Heart right ventricle (tissue), 16 donors: ENCODE measurements at places on chromosomes 11 and 22.

DNA sequence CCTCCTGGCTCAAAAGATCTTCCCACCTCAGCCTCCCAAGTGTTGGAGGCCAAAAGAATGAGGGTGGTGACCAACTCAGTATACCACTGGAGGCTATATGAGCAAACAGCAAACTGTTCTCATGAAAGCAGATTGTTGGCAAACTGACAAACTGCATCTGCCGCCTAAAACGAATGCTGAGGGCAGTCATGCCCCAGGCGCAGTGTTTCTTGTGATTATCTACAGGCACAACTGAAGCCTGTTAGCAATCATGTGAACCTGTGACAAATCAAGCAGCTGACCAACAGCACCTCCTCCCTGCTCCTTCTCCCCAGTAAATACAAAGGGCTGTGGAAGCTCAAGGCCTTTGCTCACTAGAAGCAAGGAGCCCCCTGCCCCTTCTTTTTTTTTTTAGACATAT, 47.8 kb downstream of the BTBD10 start:
- no peak overlapping the region for H3K27ac ChIP-seq
- no peak overlapping the region for H3K4me3 ChIP-seq
- no peaks in the 10 kb centered on the region for H3K27me3 ChIP-seq
- H3K36me3 ChIP-seq: peaks cover 69% of the 10 kb centered on the region
- H3K4me1 ChIP-seq: no peaks in the 10 kb centered on the region

GRCh38 chr11:17596310-17596669, 49.2 kb downstream of the OTOG start:
- no peak overlapping the region for H3K4me3 ChIP-seq
- H3K27me3 ChIP-seq: peaks cover 7% of the 10 kb centered on the region
- no peaks in the 10 kb centered on the region for H3K36me3 ChIP-seq

GRCh38 chr11:78224906-78225420, 36.2 kb downstream of the USP35 start:
- H3K4me3 ChIP-seq: no peak overlapping the region
- H3K27me3 ChIP-seq: no peaks in the 10 kb centered on the region
- H3K36me3 ChIP-seq: no peaks in the 10 kb centered on the region
- no peak for DNase-seq
- H3K27ac ChIP-seq: no peak overlapping the region

- H3K27ac ChIP-seq: no peak overlapping the region
Measured at GRCh38 chr11:94809251-94809650, 41.1 kb downstream of the AMOTL1 start.

DNA sequence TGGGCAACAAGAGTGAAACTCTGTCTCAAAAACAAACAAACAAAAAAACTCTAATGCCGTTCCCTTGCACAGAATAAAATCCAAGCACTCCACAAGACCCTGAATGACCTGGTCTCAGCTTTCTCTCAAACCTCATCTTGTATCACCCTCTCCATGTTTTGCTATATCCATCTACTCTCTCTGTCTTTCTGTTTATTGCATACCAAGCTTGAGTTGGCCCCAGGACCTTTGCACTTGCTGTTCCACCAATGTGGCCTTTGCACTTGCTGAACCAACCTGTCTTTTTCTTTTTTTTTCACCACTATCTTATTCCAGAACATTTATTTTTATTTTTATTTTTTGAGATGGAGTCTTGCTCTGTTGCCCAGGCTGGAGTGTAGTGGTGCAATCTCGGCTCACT, 2.0 kb upstream of the L3MBTL2 start:
- no peak overlapping the region for H3K27ac ChIP-seq
- peaks cover 15% of the 10 kb centered on the region for H3K4me1 ChIP-seq
- H3K27me3 ChIP-seq: no peaks in the 10 kb centered on the region
- no peak for DNase-seq
- no peak overlapping the region for H3K4me3 ChIP-seq

DNA sequence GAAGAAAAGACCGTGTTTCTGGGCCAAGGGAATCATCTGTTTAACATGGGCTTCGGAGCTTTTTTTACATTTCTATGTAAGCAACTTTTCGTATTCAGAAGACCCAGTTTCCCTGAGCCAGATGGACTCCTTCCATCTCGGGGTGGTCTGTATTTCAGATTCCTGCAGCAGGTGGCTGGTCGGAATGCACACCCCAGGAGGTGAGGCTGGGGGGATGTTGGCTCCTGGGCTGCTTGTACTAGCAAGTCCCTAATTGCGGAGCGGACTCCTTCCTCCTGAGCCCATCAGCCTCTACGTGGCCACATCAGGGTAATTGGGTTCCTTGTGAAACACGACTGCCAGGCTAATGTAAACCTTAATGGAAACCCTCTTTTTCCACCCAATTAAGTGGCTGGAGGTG, 58.7 kb downstream of the PARVB start:
- H3K27ac ChIP-seq: no peak overlapping the region
- H3K27me3 ChIP-seq: no peaks in the 10 kb centered on the region
- H3K4me1 ChIP-seq: peaks cover 9% of the 10 kb centered on the region
- no peak for DNase-seq

DNA sequence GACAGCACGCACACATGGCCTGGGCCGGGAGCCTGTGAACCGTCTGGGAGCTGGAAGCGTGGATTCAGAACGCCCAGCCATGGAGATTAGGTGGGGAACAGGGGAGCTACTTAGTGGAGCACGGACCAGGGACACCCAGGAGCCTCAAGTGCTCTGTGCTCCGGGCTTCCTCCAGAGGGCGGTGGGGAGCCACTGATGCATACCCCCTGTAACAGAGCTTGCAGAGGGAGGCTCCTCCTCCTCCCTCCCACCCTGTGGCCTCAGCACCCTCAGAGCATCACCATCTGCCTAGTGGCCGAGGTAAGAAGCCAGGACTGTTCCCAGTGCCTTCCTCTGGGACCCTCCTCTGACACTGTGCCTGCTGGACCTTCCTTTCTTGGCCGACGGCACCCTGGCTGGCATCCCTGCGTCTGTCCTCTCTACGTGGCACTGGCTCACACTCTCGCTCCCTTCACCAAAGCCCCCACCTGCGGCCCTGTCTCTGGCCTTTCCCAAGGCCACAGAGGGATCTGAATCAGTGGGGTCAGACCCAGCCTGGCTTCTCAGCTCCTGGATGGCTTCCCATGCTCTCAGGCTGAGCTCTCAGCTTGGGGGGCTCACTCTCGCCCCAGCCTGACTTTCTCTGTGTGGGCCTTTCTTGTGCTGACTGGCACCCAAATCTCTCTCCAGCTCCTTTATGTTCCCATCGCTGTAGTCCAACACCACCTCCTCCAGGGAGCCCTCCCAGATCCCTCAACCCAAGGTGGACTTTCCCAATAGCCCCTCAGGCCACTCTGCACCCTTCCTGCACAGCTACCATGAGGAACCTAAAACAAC, 780.9 kb downstream of the BRD1 start:
- H3K4me3 ChIP-seq: no peak overlapping the region
- peaks cover 8% of the 10 kb centered on the region for H3K27me3 ChIP-seq
- no peaks in the 10 kb centered on the region for H3K36me3 ChIP-seq
- H3K27ac ChIP-seq: no peak overlapping the region
- no peaks in the 10 kb centered on the region for H3K4me1 ChIP-seq

DNA sequence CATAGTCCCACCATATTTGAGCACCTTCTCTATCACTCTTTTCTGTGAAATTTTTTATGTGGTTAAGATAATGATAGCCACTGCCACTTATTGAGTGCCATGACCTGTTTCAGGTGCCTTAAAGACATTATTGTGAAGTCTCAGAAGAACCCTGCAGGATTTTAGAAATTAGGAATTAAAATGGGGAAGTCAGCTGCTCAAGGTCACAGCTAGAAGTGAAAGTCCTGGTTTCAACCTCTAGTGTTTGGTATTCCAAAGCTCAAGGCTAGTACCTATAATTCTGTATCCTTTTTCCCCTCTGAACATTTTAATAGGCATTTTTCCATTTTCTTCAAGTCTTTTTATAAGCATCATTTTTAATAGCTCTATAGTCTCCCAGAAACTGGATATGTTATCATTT, 9.0 kb upstream of the RRM1 start:
- H3K4me3 ChIP-seq: no peak overlapping the region
- no peaks in the 10 kb centered on the region for H3K4me1 ChIP-seq
- DNase-seq: no peak
- no peaks in the 10 kb centered on the region for H3K27me3 ChIP-seq
- H3K27ac ChIP-seq: no peak overlapping the region
- peaks cover 75% of the 10 kb centered on the region for H3K36me3 ChIP-seq

DNA sequence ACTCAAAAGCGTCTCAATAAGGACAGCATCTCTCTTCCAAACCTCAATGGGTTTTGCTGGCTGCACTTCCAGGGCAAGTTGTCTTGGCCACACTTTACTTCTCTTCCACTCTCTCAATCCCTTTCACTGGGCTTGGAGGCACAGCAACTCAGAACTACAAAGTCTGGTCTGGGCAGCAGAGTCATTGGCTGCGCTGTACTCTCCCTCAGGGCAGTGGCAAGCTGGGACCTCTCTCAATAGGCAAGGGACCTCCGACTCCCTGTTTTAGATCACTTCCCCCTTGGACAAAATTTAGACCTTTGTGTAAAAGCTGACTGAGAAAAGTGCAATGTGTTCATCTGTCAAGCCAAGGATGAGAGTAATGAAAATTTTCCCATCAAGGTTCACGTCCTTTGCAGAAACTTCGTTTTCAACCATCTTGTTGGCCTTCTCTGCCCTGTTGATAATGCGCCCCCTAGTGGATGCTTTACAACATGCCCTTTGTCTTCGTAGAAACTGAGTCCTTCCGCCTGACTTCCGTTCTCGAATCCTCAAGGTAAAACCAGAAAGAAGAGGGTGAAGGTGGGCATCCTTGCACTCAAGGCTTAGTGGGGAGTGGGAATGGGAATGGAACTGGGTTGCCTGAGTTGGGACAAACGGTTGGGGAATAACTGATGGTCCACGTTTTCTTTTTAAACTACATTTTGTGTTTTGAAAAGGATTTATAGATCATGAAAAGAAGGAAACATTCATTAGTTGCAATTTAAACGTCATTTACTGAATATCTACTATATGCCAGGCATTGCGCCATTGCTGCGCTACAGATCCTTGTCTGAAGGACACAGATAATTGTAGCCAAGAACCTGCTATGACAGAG, 99.1 kb downstream of the CD44 start:
- H3K36me3 ChIP-seq: no peaks in the 10 kb centered on the region
- no peak for DNase-seq
- H3K27ac ChIP-seq: no peak overlapping the region

DNA sequence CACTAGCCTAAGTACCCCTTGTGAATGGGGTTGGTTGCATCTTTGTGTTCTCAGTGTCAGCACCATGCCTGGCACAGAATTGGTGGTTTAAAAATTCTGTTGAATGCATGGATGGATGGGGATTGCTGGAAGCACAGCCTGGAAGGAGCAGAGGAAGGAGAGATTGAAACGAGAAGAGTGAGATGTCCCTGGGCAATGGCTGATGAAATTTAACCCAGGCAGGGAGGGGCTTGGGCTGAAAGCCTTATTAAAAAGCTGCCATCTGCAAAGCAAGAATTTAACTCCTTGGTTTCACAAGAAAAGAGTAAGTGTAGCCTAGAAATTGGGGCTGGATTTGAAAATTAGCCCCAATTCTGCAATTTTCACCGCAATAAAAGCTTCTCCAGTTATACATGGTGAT, 126.7 kb downstream of the TEAD1 start:
- DNase-seq: no peak
- no peaks in the 10 kb centered on the region for H3K36me3 ChIP-seq
- H3K27ac ChIP-seq: no peak overlapping the region
- peaks cover 11% of the 10 kb centered on the region for H3K4me1 ChIP-seq
- no peaks in the 10 kb centered on the region for H3K27me3 ChIP-seq
- no peak overlapping the region for H3K4me3 ChIP-seq

GRCh38 chr11:75919525-75919924, 104.5 kb downstream of the UVRAG start:
- peaks cover 18% of the 10 kb centered on the region for H3K4me1 ChIP-seq
- H3K27ac ChIP-seq: no peak overlapping the region
- no peak overlapping the region for H3K4me3 ChIP-seq
- no peaks in the 10 kb centered on the region for H3K27me3 ChIP-seq
- DNase-seq: no peak
- H3K36me3 ChIP-seq: no peaks in the 10 kb centered on the region

DNA sequence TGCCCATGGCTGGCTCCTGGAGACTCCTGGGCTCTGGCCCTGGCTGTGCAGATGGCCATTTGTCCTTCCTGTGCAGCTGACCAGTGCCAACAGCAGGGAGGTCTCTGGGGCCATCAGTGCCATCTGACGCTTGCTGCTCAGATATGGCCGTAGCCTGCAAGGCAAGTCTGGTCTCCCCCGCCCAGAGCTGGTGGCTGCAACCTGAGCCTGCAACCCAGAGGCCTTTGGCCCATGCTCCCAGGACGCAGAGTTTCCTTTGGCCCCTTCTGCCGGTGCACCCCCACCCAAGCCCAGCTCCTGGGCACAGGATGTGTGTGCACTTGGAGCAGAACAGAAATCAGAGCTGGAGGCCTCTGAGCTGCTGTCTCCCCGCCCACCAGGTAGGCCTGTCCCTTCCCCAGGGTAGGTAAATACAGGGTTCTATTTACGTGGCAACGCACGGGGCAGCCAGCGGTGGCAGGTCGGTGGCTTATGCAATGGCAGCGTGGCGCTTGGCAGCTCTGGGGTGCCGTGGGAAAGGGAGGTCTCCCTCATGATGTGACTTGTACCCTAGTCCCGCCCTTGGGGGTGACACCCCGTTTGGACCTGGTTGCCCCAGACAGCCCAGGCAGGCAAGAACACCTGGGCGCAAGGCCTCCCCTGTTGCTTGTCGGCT, 21.0 kb upstream of the MYEOV start:
- no peak for DNase-seq
- no peak overlapping the region for H3K4me3 ChIP-seq
- no peaks in the 10 kb centered on the region for H3K27me3 ChIP-seq
- H3K4me1 ChIP-seq: peaks cover 23% of the 10 kb centered on the region
- H3K36me3 ChIP-seq: no peaks in the 10 kb centered on the region

DNA sequence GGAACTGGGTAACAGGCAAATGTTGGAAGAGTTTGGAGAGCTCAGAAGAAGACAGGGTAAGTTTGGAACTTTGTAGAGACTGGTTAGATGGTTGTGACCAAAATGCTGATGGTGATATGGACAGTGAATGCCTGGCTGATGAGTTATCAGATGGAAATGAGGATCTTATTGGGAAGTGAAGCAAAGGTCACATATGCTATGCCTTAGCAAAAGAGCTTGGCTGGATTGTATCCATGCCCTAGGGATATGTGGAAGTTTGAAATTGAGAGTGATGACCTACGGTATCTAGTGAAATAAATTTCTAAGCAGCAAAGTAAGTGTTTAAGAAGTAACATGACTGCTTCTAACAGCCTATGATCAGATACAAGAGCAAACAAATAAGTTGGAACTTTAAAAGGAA, 17.8 kb downstream of the BBOX1 start:
- no peak for DNase-seq
- no peak overlapping the region for H3K27ac ChIP-seq
- H3K4me1 ChIP-seq: no peaks in the 10 kb centered on the region
- no peaks in the 10 kb centered on the region for H3K36me3 ChIP-seq

- no peaks in the 10 kb centered on the region for H3K4me1 ChIP-seq
- no peaks in the 10 kb centered on the region for H3K27me3 ChIP-seq
- H3K27ac ChIP-seq: no peak overlapping the region
- no peak for DNase-seq
Measured at GRCh38 chr11:43786016-43786415, 94.6 kb upstream of the ALKBH3 start.
